ENCODE measurements at places on chromosomes 13 and 19.

DNA sequence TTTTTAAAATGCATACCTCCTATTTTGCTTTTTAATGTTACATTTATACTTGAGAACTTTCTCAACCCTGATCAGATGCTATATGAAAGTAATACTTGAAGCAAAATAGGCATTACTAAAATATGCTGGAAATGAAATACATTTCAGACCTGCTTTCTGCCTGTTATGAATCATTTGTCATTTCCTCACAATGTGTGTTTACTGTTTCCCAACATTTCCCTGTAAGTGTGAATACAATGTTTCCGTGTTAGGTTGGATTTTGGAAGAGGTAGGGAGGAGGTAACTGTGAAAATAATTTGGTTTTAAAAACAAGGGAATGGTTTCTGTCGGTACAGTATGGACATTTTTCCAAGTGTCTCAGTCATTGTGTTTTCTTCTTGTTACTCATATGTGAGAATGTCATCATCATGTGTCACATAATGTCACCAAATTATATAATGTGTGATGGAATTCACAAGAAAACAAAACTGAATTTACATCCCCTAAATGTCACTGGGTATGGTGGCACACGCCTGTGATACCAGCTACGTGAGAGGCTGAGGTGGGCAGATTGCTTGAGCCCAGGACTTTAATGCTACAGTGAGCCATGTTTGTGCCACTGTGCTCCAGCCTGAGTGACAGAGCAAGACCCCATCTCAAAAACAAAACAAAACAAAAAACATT is 43.0 kb downstream of the ZAR1L start:
- DNase-seq = no peak

GRCh38 chr13:113753171-113753570 is 5.9 kb upstream of the TMEM255B start:
- no peak for DNase-seq

DNA sequence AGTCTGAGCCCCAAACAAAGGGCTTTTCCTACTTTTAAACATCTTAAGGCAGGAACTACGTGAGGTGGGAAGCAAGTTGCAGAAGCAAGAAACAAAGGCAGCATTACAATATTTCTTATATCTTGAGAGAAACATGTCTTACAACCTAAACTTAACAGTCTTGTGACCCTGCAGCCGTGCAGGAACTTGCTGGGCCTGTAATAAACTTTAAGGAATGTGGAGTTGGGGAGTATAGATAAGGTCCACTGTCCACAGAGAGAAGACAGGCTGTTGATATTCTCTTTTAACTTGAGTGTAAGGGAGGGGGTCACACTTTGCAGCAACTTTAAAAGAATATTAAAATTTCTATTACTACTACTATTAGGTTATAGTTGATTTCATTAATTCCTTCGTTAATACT is 214.6 kb upstream of the HTR2A start:
- DNase-seq = no peak

GRCh38 chr13:43057653-43058317 is 34.4 kb downstream of the DNAJC15 start:
- no peak for DNase-seq

- no peak for DNase-seq
These were observed 120.6 kb upstream of the GPR12 start for GRCh38 chr13:26881154-26881553.

GRCh38 chr19:38149661-38150061 is 74.4 kb downstream of the DPF1 start:
- DNase-seq = no peak

GRCh38 chr19:19661675-19662251 is 1.7 kb downstream of the ATP13A1 start:
- no peak for DNase-seq

DNA sequence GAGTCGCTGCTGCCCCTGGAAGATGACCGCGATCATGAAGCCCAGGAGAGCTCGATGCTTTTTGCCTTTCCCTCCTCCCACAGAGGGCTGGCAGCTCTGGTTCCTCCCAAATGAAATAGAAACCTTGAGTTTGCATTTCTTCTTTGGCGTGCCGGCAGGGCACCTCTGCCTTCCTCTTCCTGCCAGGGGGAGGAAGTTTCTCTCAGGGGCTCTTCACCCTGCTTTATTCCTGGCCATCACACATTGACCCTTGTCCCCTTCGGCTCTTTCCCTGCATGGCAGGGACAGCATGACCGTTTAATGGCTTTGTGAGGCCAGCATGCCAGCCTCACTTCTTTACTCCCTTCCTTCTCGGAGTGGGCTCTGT is 47.9 kb downstream of the ACTN4 start:
- no peak for DNase-seq

DNA sequence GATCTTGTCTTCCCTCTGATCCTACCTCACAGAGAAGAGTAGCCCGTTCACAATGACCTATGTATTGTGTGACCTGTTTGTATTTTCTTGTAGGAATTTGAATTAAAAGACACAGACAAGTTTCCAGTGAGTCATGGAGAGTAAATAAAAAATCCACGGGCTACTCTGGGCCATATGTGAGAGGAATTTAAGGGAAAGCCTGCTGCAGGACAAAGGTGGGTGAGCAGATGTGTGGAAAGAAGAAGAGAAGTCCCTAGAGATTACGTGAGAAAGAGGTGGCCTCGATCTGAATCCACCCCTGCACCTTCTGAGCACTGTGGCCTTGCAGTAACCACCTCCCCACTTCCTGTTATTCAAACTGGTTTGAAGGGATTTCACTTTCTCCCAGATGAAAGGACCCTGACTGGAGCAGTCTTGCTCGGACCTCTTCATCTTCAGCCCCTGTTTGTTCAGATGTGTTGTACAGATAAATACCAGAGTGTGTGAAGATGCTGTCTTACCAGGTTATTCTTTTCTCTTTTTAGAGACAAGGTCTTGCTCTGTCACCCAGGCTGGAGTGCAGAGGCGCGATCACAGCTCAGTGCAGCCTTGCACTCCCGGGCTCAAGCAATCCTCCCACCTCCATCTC is 205.4 kb downstream of the PDS5B start:
- no peak for DNase-seq

DNA sequence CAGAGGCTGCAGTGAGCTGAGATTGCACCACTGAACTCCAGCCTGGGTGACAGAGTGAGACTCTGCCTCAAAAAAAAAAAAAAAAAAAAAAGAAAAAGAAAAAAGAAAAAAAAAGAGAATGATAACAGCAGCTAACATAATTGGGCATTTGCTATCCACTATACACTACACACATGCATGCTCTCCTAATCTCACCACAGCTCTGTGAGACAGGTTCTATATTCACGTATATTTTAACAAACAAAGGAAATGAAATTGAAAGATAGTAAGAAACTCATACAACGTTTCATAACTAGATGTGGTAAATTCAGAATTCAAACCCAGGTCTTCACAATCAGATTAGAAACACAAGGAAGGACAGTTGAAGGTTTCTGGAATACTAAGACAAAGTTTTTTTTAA is 265.7 kb downstream of the DIAPH3 start:
- no peak for DNase-seq

DNA sequence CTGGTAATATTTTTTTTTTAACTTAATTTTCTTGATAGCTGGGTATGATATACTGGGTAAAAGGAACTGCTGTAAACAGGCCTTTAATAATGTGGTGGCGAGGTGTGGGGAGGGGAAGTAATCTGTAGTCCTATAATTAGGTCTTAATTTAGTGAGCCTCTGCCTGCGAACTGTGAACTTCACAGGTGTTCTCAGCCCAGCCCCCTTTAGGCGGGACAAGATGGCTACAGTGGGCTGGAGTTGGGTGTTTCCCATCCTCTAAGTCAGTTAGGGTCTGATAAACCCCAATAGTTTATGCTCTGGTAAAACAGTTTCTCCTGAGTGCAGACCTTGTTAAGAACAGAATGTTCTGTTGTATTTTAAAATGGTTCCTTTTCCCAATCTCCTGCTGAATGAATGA is 97.6 kb upstream of the SERP2 start:
- DNase-seq = no peak
